ENCODE measurements at places on chromosomes 3 and 15.

- DNase-seq = no peak
These were observed 29.8 kb downstream of the FSTL1 start for GRCh38 chr3:120420928-120421551.

- no peak for DNase-seq
These were observed 751.7 kb upstream of the GOLIM4 start for GRCh38 chr3:168847291-168847883.

DNA sequence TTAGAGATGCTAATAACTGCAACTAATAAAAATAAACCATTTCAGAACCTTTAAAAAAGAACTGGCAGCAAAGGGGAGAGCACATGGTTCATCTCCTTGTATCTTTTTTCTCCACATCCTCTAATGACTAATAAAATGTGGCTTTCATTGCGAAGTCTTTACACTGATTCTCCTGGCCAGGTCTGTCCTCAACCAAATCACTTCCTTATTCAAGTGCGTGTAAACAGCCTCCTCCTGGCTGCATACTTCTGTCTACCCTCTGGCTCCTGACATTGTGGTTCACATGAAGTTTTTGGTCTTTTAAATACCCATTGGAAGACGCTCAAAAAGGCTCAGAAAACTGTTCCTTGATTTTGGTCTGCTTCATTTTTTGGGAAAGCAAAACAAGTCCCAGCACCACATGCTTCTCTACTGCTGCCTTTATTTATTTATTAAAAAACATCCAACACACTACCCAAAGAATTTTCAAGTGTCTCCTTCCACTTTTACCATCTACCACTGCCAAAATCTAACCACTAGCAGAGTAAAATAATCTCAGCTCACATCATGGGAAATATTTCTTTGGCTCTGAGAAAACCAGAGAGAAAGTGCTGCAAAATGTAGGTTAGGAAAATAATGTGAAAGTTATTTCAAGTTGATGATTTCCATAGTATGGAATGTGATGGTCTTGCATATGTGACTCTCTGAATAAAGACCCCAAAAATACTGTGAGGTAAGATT lies 85.1 kb downstream of the EFL1 start:
- no peak for DNase-seq

DNA sequence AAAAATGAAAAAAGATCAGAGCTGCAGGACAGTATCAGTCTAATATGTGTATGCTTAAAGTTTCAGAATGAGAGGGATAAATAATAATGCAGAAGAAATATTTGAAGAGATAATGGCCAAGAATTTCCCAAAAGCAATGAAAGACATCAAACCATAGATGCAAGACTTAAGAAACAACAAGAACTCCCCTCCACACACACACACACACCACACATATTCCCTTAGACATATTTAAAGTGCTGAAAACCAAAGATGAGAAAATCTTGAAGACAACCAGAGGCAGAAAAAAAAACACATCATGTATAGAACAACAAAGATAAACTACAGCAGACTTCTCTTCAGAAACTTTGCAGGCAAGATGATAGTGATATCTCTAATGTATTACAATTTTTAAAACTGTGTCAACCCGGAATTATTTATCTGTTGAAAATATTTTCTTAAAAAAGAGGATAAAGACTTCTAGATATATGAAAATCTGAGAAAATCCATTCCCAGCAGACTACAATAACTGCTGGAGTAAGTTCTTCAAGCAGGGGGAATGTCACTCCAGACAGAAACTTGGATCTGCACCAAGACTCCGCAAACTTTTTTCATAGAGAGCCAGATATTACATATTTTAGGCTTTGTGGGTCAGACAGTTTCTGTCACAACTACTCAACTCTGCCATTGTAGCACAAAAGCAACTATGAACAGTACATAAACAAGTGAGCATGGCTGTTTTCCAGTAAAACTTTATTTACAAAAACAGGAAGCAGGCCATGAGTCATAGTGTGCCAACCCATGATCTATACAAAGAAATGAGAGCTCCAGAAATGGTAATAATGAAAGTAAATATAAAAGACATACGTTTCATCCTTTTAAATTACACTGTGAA lies 223.4 kb upstream of the CGNL1 start:
- DNase-seq = no peak

DNA sequence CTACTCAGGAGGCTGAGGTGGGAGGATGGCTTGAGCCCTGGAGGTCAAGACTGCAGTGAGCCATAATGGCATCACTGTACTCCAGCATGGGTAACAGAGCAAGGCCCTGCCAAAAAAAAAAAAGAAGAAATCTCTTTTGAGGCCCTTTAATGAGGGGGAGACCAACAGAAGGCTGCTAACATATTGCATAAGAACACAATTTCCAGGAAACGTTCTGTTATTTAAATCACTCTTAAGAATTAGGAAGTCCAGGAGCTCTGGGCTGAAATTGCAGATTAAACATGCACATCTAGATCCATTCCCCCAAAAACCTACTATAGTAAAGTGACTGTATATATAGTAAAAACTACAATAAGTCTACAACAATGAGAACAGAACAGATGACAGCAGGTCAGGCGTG lies 16.1 kb upstream of the BLM start:
- no peak for DNase-seq

DNA sequence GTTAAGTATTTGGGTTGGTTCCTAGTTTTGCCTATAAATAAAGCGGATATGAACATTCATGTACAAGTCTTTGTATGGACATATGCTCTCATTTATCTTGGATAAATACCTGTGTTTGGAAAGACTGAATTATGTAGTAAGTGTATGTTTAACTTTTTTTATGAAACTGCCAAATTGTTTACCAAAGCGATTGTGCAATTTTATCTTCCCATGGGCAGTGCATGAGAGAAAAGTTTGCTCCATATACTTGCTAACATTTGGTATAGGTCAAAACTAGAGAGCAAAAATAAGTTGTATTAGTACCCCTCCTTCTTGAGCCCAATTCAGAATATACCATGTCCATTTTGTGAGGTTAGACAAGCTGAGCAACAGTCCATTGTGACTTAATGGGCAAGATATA lies 502.6 kb downstream of the SQOR start:
- no peak for DNase-seq

DNA sequence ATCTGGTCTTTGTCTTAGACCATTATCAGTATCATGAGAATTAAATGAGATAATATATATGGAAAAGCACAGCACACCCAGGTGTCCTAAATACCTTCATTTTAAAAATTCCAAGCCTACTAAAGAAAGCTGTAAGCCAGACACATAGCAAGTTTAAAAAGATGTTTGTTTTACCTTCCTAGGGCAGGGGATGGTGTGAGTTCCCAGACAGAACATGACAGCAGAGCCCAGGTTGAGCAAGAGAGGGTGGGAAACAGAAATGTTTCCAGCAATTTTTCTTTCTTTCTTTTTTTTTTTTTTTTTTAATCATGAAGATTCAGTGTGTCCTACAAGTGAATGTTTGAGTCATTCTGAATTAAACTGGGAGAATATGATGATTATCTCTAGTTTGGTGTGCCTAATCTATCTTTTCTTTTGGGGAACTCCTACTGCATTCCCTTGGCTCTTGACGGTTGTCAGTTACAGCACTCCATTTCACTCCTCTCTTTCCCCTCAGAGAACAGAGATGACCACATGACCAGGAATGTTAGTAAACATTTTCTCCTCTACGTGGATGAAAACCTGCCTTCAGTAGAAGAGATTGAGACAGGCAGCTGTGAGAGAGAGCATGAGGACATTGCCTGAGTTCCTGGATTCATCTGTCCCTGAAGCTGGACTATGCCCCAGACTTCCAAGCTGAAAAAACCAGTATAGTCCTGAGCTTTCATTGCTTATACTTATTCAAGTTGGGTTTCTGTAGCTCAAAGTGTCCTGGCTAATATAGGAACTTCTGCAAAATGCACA lies 54.5 kb upstream of the ARL14 start:
- no peak for DNase-seq

GRCh38 chr15:72231833-72232478 lies 966 bp upstream of the PKM start:
- peak; percentile 57 for DNase-seq

- no peak for DNase-seq
These were observed 93.2 kb upstream of the ARHGEF3 start for GRCh38 chr3:56894881-56895431.

- peak; percentile 66 for DNase-seq
These were observed 506 bp upstream of the ATP1B3 start for GRCh38 chr3:141875893-141876380.

DNA sequence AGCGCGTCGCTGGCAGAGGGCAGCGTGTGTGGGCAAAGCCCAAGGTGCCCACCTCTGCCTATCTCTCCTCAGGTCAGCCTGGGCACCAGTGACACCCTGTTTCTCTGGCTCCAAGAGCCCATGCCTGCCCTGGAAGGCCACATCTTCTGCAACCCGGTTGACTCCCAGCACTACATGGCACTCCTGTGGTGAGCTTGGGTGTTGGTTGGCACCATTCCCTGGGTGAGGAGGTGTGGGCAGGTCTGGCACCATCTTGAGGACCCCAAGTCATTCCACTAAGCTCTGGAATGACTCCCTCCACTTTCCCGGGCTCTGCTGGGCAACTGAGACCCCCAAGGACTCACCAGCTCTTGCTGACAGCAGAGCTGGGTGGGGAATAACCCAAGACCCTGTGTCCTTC lies 28.5 kb downstream of the XYLB start:
- DNase-seq = no peak

DNA sequence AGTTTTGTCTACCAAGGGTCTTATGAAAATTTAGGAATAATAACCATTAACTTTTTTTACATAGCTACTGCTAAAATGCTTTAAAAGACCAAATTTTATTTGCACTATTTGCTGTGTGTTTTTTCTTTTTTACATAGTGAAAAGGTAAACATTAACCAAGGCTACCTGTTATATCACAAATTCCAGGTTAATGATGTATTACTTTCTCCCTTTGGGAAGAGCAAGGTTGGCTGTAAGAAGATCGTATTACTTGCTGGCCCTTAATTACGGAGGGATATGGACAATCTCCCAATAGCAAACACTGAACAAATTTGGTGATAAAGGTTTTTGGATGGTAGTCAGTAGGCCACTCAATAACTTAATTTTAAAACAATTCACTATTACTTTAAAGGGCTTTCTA lies 22.4 kb downstream of the LRRC58 start:
- no peak for DNase-seq

GRCh38 chr15:40258544-40258943 lies 19.7 kb downstream of the PAK6 start:
- no peak for DNase-seq

- no peak for DNase-seq
These were observed 149.6 kb downstream of the MAGI1 start for GRCh38 chr3:65888980-65889706.

DNA sequence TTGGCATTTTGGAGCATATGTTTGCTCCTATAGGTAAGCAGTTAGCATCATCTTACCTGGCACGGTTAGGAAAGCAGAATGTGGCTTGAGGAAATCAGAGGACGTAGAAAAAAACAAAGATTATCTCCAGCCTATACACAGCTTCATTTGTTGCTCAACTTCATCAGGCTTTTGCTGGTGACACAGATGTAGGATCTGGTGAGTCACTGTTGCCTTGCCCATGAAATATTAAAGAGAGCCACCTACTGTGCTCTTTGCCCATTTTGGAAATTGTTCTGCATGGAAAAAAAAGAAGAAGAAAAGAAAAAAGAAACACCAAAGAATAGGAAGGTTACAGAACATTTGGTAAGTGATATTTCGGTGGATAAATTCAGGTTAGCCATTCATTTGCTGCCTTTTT lies 3.8 kb downstream of the IL1RAP start:
- DNase-seq = no peak

DNA sequence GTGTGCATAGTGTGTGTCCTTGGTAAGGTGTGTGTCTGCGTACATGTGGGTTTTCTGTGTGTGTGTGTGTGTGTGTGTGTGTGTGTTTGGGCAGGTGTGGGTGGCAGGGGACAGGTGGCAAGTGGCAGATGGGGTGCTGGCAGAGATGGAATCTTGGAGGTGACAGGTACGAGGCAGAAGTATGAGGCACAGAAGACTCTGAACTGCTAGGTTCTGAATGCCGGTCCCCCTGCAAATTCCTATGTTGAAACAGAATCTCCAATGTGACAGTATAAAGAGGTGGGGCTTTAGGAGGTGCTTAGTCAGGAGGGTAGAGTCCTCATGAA lies 29.8 kb downstream of the SRPRB start:
- no peak for DNase-seq

DNA sequence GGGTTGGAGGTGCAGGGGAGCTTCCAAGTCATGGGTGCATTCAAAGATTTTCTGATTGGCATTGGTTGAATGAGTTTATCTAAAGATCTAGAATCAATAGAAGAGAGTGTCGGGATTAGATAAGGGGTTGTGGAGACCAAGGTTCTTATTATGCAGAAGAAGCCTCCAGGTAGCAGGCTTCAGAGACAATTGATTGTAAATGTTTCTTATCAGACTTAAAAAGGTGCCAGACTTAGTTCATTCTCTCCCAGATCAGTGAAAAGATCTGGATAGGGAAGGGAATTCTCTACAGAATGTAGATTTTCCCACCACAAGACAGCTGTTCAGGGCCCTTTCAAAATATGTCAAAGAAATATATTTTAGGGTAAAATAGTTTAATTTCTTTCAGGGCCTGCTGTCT lies 129.5 kb downstream of the LIPC start:
- DNase-seq = no peak

DNA sequence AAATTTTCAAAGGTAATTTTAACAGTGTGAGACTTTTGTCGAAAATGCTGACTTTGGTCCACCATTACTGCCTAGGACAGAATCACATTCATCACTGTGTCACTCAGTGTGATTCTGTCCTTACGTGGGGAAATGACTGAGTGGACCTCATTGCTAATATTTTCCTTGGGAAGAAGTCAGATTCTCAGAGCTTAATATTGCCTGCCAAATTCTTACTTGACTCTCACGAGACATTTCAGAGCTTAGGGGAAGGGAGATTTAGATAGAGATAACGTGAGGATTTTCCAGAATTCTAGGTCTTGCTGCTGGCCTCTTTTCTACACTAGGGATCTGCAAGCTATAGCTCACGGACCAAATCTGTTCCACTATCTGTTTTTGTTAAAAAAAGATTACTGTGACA lies 270.4 kb downstream of the SUCLG2 start:
- DNase-seq = no peak

DNA sequence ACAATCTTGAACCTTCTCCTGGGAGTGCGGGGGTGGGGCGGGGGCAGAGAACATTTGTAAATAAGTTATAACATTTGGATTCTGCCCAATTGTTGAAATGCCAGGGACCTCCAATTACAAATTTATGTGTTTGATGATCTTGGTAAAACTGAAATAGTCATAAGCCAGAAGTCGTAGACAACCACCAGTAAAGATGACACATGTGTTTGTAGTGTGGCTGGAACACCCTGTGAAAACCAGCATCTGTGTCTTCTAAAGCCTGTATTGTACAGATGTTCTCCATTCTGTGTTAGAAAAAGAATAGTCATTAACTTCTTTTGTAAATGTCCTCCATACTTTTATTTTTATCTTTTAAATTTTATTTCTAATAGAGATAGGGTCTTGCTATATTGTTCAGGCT lies 61.8 kb downstream of the ARIH1 start:
- DNase-seq = no peak

- DNase-seq = no peak
These were observed 47.2 kb downstream of the PPARG start for GRCh38 chr3:12336099-12336498.
